ENCODE measurements at places on chromosomes 7 and 10.

GRCh38 chr7:17985473-17986239 lies 42.0 kb downstream of the PRPS1L1 start:
- no peak for DNase-seq

GRCh38 chr7:20194343-20194995 lies 22.7 kb downstream of the MACC1 start:
- DNase-seq: no peak

- DNase-seq: no peak
Observed at GRCh38 chr7:133625046-133625445, 372.2 kb downstream of the EXOC4 start.

DNA sequence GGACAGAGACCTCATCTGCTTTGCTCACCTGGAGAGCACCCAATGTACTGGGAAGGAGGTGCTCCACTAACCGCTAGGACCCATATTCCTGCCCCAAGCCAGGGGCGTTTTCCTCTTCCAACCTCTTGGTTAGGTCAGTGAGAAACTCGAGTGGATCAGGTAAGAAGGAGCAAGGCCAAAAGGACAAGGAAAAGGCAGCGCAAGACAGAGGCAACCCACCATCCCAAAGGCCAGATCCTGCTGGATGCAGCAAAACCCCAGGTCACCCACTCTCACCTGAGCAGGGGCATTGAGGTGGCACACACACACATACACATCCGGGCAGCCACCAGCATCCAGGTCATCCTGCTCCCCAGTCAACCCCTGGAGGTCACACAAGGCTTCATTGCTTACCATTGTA lies 105.1 kb downstream of the GRID1 start:
- no peak for DNase-seq

DNA sequence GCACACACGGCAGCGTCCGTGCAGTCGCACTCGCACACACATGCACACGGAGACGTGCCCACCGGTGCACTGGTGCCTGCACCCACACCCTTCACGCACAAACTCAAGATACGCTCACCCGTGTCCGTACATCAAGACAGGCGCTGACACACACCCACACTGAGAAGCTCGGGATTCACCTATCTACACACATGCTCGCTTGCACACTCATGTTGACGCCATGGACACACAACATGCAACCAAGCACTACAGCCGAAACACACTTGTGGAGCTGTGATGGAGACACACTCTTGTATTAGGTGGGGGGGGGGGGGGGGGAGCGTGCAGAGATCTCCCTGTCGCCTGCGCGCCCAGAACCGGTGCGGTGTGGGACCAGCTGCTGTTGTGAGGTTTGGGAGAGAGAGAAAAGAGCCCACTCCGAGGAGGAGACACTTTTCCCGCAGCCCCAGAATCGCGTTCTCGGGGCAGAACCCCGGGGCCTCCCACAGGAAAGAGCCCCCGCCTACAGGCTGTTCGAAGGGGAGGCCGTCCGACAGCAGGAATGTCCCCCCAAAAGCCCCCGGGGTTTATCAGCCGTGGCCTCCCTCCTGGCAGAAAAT lies 605 bp upstream of the NFKB2 start:
- DNase-seq: peak; percentile 56

GRCh38 chr10:22344781-22345300 lies 455 bp upstream of the SPAG6 start:
- DNase-seq: no peak

DNA sequence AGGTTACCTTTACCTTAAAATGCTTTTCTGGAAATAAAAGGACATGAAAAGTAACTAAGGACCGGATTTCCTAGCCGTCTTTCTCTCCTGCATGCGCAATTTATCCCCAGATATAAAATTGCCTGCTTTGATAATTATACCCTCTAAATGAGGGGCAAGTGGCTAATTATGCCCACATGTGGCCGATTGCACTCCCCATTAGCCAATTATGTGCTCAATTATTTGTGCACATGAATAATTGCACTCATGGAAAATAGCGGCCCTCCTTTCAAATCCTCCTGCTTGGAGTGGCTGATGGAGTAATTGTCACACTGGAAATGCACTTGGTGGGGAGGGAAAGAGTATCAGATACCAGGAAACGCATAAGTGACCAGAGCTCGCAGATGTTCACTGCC lies 66.4 kb upstream of the ATRNL1 start:
- no peak for DNase-seq

- no peak for DNase-seq
Observed at GRCh38 chr10:60410970-60411369, 21.3 kb upstream of the ANK3 start.

GRCh38 chr7:83610649-83611304 lies 38.2 kb downstream of the SEMA3E start:
- DNase-seq: no peak

GRCh38 chr10:112779025-112779770 lies 170.8 kb upstream of the TCF7L2 start:
- DNase-seq: no peak

- no peak for DNase-seq
Observed at GRCh38 chr7:23759671-23760391, 49.8 kb downstream of the STK31 start.

DNA sequence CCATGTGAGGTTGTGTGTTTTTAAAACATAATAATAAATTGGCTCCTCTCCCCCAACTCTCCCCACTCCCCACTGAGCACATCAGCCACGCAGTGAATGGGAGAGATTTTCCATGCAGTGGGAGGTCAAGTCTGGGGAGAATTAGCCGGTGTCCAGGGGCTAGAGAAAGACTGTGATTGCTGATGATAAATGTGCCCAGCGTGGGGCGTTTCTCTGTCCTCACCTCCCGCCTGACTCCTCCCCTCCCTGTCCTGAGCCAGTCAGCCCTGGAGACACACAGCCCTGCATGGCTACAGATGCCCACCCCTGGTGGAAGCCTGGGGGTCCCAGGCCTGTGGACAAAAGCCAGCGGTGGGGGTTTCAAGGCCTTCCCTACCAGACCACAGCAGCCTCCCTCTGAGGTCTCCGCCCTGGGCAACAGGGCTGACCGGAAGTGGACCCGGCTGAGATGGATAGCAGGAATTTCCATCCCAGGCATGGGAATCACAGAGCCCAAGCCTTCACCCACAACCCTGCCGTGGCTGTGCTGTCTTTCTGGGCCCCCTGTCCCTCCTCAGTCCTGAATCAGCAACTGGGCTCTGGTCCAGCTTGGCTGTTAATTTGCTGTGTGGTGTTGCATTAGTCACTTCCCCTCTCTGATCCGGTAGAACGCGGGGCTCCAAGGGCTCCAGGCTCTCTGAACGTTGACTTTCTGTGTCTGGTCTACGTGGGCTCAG lies 46.8 kb upstream of the SLC29A3 start:
- no peak for DNase-seq

DNA sequence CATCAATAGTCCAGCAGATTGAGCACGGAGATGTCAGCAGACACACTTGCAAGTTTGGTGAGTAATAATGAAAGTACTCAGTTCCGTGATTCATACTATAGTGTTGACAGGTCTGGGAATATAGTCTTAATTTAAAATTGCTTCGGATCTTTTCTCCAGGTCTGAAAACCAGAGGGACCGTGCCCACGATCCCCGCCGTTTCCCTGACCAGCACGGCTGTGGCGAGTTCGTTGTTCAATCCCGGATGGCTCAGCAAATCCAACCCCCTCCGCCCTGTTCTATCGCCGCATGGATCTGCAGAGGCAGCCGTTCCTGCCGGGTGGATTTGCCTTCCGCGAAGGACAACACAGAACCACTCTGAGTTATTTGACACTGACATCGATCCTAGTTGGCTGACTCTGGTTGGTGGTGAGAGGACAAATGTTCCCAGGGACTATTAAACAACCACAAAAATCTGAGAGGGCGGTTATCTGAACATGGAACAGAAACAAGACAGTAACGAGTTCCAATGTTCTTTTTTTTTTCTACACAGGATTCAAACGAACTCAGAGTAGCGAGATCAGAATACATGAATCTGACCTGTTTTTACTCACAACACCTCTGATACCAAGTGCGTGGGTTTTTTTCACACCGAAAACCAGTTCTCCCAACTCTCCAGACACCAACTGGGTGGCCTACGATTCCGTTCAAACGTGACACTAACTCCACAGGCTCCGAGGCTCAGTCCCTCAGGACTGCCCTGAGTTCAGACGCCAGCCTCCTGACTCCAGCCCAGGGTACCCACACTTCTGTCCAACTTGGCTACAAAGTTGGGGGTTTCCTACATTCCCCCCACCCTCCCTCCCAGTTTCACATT lies 52.7 kb downstream of the RBM17 start:
- DNase-seq: peak; percentile 47

- DNase-seq: no peak
Observed at GRCh38 chr7:130279906-130280305, 13.1 kb upstream of the CPA4 start.

DNA sequence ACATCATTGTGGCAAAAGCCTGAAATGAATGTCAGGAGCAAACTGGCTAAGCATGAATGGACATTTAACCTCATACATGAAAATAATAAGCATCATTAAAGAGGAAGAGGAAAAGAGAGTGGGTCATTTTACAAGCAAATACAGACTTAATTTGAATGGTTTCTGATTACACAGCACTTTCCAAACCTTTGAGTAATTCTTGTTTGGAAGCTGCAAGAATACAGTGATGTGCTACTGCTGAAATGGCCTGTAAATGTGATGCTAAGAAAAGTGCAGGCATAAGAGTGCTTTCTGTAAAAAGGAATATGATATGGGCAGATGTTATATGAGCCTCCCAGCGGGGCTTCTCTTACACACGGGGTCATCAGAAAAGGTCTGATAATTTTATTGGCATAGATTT lies 30.2 kb downstream of the TAS2R16 start:
- no peak for DNase-seq

DNA sequence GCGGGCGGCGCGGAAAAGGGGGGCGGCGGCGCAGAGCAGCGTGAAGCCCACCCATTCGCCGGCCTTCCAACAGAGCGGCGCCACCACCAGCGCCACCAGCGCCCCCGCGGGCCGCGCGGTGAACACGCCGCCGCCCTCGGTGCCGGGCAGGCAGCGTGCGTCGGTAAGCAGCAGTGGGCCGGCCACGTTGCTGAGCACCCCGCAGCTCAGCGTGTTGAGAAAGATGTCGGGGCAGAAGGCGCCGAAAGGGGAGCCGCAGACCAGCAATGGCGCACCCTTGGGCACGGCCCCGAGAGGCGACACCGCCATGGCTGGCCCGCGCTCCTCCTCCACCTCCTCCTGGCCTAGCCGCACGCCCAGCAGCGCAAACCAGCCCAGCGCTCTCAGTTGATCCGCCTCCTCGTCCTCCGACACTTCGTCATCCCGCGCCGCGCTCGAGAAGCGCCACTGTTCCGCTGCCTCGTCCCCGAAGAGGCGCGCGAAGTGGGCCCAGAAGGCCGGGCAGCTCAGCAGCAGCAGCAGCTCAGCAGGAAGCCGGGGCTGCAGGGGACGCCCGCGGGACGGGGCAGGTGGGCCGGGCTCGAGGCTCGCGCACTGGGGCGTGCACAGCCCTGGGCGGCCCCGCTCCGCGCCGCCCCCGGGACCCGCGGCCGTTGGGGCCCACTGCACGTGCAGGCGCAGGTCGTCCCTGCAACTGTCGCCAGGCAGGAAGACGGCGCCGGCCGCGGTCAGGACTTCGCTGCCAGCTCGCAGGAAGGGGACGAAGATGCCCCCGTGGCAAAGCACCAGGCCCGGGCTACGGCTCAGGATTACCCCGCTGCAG lies 623 bp downstream of the TYSND1 start:
- DNase-seq: peak; percentile 62

DNA sequence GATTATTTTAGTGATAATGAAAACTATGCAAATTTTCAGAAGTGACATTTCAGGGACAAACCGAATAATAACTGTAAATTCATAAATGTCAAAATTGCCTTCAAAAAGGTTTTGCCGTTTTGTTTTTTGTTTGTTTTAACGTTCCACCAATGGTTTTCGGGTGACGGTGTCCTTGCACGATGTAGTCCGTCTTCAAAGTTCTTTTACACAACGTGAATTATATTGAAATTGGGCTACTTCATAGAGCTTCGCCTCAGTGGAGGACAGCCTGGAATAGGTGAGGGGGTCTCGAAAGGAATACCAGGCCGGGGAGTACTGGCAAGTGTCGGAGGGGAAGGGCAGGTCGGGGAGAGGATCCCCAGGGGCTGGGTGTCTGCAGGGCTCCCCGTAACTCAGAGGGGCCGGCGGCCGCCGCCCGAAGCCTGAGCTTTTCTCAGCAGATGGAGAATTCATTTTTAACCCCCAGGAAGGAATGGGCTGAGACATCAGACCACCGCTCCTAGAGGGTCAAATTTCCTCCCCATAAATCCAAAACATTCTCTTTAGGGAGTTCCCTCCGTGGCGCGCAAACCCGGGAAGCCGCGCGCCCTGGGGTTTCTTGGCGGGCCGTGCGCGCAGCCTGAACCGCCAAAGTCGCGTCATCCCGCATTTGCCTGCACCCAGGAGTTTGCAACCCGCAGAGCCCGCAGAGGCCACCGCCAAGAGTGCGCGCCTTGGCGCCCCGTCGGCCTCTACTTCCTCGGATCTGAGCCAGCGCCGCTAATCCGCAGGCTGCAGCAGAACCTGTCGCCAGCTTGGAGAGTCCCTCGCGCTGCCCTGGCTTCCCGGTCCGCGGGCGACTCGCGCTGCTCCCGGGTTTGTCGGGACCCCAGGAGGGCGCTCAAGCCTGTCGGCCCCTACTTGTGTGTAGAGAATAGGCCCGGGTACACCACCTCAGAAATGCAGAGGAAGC lies 17.3 kb upstream of the EVX1 start:
- DNase-seq: no peak

GRCh38 chr10:114479836-114480235 lies 75.5 kb upstream of the AFAP1L2 start:
- DNase-seq: no peak

DNA sequence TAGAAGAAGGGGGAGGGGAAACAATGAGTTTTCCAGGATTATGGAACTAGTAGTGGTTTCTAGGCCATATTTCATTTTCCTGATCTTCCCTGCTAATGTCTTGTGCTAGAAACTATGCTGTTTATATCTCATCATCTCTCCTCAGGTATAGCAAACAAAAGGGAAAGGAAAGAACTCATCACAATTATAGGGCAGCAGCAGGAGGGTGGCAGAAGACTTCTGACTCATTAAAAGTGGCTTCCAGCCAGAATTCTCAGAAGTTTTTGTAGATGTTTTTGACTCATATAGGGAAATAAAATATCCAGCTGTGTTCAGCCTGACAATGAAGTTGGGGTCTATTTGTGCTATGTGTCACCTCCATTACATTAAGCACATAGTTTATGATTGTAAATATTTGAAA lies 6.5 kb downstream of the AHR start:
- DNase-seq: peak; percentile 79

- DNase-seq: no peak
Observed at GRCh38 chr7:2224934-2225333, 7.8 kb downstream of the MAD1L1 start.

- no peak for DNase-seq
Observed at GRCh38 chr10:131088619-131089018, 222.9 kb downstream of the TCERG1L start.

DNA sequence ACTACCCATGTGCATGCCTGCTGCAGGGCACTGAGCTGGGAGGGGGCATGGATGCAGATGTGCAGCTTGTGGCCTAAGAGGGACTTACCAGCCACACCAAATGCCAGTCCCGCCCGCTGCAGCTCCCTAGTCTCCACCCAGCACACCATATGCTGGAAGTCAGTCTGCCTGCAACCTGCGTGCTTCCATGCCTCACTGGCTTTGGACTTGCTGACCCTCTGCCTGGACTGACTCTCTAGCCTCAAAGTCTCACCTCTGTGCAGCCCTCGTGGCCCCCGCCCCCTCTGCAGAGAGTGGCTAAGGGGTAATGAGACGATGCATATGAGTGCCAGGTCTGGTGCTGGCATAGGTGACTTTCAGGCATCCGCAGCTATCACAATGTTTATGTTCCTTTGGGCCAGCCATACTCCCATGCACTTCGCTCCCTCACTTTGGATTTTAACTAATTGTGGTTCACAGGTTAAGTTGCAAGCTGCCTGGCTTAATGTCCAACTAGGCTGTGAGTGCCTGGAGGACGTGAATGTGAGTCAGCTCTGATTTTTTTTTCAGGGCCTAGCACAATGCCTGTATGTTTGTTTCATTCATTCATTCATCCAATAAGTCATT lies 21.7 kb downstream of the TRIM8 start:
- no peak for DNase-seq
